ENCODE measurements at places on chromosomes 4 and X.

DNA sequence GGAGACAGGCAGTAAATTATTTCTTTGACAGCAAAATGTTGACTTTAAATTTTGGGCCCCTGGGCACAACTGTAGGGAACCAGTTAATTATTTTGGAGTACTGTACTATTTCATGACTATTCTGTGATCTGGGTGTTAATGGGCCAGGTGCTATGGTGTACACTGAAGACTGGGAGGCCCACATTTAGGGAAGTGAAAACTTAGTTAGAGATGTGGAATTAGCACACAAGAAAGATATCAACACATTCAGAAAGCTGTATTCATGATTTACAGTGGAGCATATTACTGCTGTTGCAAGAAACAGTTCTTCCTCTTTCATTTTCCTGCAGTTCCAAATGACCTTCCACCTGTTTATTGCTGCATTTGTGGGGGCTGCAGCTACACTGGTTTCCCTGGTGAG lies 12.4 kb downstream of the PLP1 start:
- H3K27ac ChIP-seq: no peak overlapping the region
- no peak for DNase-seq
- H3K36me3 ChIP-seq: no peaks in the 10 kb centered on the region
- H3K4me3 ChIP-seq: no peak overlapping the region
- H3K27me3 ChIP-seq: no peaks in the 10 kb centered on the region

DNA sequence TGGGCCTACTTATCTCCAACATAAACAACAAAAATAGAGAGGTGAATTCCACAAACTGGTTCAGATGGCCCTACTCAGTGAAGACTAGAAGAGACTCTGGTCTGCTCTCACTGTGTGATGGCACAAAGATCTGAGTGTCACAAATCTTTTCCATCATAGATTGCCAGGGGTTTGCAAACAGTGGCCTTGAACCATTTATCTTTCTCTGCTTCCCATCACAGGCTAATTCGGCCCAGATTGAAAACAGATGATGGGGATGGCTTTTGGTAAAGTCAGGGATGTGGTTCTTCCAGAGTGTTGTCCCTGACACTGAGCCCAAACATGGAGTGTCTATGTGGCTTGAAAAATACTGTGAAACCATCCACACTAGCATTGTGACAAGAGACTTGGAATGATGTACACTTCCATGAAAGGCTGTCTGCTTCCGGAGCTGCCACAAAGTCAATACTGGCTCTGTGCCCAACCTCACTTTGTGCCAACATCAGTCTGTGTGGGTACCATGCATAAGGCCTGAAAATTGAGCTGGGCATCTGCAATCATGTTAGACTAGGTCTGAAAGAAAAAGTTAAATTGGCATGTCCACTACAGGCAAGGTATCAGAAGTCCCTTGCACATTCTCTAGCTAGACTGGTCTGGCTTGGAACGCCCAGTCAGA lies 25.2 kb upstream of the PLAC1 start:
- H3K4me3 ChIP-seq: no peak overlapping the region
- no peaks in the 10 kb centered on the region for H3K27me3 ChIP-seq
- H3K36me3 ChIP-seq: no peaks in the 10 kb centered on the region
- no peak overlapping the region for H3K27ac ChIP-seq
- no peak for DNase-seq

DNA sequence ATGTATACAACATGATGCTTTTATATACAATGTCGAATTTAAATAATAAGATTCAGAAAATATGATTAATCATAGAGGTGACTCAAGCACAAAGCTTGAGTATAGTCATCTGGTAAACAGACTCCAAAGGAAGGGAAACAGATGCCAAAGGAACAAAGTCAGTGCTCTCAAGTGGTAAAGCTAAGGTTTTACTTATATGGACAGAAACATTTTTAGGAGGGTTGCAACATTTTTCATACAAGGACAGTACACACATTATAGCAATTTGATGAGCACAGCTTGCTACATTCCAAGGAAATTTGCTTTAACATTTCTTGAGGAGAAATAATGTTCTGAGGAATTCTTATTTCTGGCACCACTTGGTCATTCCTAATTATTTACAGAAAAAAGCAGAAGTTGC lies 333.4 kb upstream of the AADAT start:
- no peaks in the 10 kb centered on the region for H3K27me3 ChIP-seq
- no peak overlapping the region for H3K4me3 ChIP-seq
- no peaks in the 10 kb centered on the region for H3K36me3 ChIP-seq
- H3K4me1 ChIP-seq: no peaks in the 10 kb centered on the region
- H3K27ac ChIP-seq: no peak overlapping the region

DNA sequence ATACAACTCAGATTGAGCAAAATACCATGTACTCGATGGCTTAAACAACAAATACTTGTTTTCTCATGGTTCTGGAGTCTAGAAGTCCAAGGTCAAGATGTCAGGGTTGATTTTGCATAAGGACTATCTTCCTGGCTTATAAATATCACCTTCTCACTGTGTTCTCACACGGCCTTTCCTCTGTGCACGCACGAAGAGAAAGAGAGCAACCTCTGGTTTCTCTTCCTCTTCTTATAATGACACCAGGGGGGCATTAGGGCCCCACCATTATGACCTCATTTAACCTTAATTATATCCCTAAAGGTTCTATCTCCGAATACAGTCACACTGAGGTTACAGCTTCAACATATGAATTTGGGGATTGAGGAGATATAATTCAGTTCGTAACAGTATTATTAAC lies 504.0 kb downstream of the MAGEE1 start:
- no peak overlapping the region for H3K4me3 ChIP-seq
- H3K27ac ChIP-seq: no peak overlapping the region
- no peaks in the 10 kb centered on the region for H3K4me1 ChIP-seq
- DNase-seq: no peak

GRCh38 chr4:76987685-76988084 lies 38.1 kb downstream of the SEPTIN11 start:
- DNase-seq: no peak
- no peaks in the 10 kb centered on the region for H3K36me3 ChIP-seq
- H3K4me3 ChIP-seq: no peak overlapping the region
- H3K4me1 ChIP-seq: peaks cover 28% of the 10 kb centered on the region

GRCh38 chr4:78902298-78902697 lies 36.9 kb downstream of the PAQR3 start:
- H3K4me3 ChIP-seq: no peak overlapping the region
- H3K36me3 ChIP-seq: no peaks in the 10 kb centered on the region
- H3K27ac ChIP-seq: no peak overlapping the region

GRCh38 chr4:10131202-10131601 lies 14.6 kb upstream of the WDR1 start:
- no peak overlapping the region for H3K4me3 ChIP-seq
- H3K4me1 ChIP-seq: no peaks in the 10 kb centered on the region
- DNase-seq: no peak
- H3K27ac ChIP-seq: no peak overlapping the region
- H3K36me3 ChIP-seq: no peaks in the 10 kb centered on the region
- no peaks in the 10 kb centered on the region for H3K27me3 ChIP-seq

- no peak for DNase-seq
- no peaks in the 10 kb centered on the region for H3K36me3 ChIP-seq
- no peaks in the 10 kb centered on the region for H3K4me1 ChIP-seq
- H3K4me3 ChIP-seq: no peak overlapping the region
- no peak overlapping the region for H3K27ac ChIP-seq
Measured at GRCh38 chrX:3143043-3143799, 102.0 kb downstream of the ARSF start.

DNA sequence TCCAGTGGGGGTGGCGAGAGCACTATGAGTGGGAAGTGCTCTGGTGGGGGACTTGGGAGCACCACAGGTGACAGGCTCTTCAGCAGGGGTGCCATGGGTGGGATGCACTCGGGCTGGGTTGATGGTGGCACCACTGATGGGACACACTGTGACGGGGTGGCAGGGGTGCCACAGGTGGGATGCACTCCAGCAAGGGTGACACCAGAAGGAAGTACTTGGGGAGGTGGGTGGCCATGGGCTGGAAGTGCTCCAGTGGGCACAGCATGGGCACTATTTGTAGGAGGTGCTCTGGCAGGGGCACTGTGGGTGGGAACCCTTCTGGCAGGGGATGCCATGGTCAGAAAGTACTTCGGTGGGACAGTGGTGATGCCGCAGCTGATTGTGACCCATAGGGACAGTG lies 346.6 kb downstream of the CFAP47 start:
- no peak overlapping the region for H3K27ac ChIP-seq
- H3K4me1 ChIP-seq: no peaks in the 10 kb centered on the region
- H3K36me3 ChIP-seq: no peaks in the 10 kb centered on the region
- no peak overlapping the region for H3K4me3 ChIP-seq

- H3K4me3 ChIP-seq: no peak overlapping the region
- H3K27me3 ChIP-seq: no peaks in the 10 kb centered on the region
- no peaks in the 10 kb centered on the region for H3K36me3 ChIP-seq
- H3K4me1 ChIP-seq: no peaks in the 10 kb centered on the region
Measured at GRCh38 chrX:41705680-41706374, 17.1 kb downstream of the GPR34 start.

- no peaks in the 10 kb centered on the region for H3K27me3 ChIP-seq
- H3K36me3 ChIP-seq: no peaks in the 10 kb centered on the region
- no peaks in the 10 kb centered on the region for H3K4me1 ChIP-seq
Measured at GRCh38 chr4:168221301-168221700, 97.3 kb downstream of the DDX60 start.

DNA sequence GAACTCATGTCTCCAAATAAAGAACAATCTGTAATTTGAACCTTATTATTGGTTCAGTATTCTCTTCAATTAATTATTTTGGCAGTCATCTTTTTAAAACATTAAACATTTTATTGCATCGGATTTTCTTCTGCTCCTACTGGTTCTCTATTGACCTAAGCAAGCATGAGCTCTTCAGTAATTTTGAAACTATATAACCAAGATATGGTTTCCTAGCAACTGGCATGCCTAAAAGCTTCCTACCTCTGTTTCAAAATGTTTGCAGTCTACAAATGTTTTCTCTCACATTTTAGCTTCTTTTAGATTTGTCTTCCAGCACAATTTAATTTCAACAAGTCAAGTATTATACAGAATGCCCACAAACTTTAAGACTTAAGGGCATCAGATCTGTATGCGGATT lies 371.3 kb downstream of the GPM6A start:
- H3K4me3 ChIP-seq: no peak overlapping the region
- no peak for DNase-seq
- H3K36me3 ChIP-seq: no peaks in the 10 kb centered on the region
- no peaks in the 10 kb centered on the region for H3K4me1 ChIP-seq
- H3K27me3 ChIP-seq: no peaks in the 10 kb centered on the region
- no peak overlapping the region for H3K27ac ChIP-seq

DNA sequence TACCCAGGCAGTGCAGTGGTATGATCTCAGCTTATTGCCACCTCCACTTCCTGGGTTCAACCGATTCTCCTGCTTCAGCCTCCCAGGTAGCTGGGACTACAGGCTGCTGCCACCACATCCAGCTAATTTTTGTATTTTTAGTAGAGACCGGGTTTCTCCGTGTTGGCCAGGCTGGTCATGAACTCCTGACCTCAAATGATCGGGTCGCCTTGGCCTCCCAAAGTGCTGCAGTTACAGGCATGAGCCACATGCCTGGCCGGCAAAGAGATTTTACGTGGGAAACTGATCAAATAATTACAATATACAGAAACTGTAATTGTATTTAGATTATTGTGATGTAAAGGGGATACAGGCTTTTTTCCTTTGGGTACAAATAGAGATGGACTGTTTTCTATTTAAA lies 33.7 kb downstream of the RBPJ start:
- no peaks in the 10 kb centered on the region for H3K36me3 ChIP-seq
- H3K27me3 ChIP-seq: no peaks in the 10 kb centered on the region
- H3K27ac ChIP-seq: no peak overlapping the region
- no peak for DNase-seq

DNA sequence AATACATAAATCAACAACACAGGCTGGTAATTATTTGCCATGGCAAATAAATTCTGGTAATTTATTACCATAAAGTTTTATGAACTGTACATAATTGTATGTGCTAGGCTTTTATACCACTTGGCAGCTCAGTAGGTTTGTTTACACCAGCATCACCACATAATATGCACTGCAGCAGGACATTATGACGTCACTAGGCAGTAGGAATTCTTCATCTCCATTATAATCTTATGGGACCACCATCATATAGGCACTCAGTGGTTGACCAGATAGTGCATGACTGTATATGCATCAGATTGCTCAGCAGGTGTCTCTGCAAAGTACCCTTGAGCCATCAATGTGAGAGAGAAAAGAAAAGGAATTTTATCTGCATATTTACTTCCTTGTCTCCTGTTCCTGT lies 295.4 kb downstream of the CFAP47 start:
- no peak for DNase-seq
- no peak overlapping the region for H3K4me3 ChIP-seq
- H3K27me3 ChIP-seq: no peaks in the 10 kb centered on the region
- H3K4me1 ChIP-seq: no peaks in the 10 kb centered on the region

DNA sequence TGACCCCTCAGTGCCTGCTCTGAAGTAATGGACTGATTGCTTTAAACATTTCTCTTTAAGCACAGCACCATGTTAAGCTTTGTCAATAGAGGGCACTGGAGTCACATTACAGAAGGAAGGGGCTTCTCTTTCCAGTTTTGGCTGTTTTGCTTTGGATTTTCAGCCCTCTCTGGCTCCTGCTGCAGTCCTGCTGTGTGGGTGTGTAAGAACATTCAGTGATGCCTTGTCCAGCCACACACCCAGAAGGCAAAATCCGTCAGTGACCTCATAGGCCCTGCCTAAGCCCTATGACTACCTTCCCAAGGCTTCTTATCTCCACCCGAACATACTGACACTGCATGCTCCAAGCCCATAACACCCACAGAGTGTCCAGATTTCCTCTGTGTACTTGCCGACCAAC lies 215.3 kb upstream of the CTSO start:
- H3K4me1 ChIP-seq: peaks cover 3% of the 10 kb centered on the region
- peak; percentile 20 for DNase-seq
- no peaks in the 10 kb centered on the region for H3K36me3 ChIP-seq
- no peaks in the 10 kb centered on the region for H3K27me3 ChIP-seq

DNA sequence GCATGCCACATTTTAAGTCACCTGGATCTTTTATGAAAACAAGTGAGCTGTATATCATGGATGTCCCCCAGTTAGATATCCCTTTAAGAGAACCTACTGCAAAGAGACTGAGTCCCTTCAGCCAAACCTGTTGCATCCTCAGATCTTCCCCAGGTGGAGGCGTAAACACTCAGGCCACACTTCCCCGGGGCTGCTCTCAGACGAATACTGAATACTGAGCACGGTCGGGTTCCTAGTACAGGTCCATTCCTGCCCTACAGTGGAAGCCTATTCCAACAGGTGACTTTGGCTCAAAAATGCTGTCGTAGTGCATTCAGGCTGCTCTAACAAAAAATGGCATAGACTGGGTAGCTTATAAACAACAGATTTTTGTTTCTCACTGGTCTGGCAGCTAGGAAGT lies 320.2 kb upstream of the CLNK start:
- H3K27me3 ChIP-seq: no peaks in the 10 kb centered on the region
- H3K4me3 ChIP-seq: no peak overlapping the region
- no peaks in the 10 kb centered on the region for H3K4me1 ChIP-seq
- H3K27ac ChIP-seq: no peak overlapping the region

DNA sequence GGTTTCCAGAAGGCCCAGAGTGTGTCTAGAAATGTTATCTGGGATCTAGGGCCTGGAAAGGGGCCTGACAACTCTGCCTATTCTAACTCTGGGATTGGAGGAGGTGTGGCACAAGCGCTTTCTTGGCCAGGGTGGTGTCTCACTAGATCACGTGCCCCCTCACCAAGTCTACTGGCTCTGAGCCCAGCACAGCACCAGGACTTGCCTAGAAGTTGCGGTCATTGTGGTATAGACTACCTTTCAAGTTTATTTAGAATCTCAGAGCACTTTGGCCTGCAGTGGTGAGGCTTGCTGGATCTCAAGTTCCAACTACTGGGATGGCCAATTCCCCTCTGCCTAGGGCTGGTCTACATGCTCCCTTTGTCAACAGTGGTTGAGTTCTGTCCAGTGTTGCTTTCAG lies 223.3 kb upstream of the MAGEB2 start:
- H3K27me3 ChIP-seq: no peaks in the 10 kb centered on the region
- no peak overlapping the region for H3K27ac ChIP-seq
- DNase-seq: no peak
- no peaks in the 10 kb centered on the region for H3K4me1 ChIP-seq
- H3K36me3 ChIP-seq: no peaks in the 10 kb centered on the region

Measured in testis (tissue), 5 donors.